Activated T-cell treated with anti-CD3 and anti-CD28 coated beads, Interleukin-2, amount 50 U/mL, for 48 hours (primary cell): ENCODE measurements at places on chromosomes 3 and 15.

DNA sequence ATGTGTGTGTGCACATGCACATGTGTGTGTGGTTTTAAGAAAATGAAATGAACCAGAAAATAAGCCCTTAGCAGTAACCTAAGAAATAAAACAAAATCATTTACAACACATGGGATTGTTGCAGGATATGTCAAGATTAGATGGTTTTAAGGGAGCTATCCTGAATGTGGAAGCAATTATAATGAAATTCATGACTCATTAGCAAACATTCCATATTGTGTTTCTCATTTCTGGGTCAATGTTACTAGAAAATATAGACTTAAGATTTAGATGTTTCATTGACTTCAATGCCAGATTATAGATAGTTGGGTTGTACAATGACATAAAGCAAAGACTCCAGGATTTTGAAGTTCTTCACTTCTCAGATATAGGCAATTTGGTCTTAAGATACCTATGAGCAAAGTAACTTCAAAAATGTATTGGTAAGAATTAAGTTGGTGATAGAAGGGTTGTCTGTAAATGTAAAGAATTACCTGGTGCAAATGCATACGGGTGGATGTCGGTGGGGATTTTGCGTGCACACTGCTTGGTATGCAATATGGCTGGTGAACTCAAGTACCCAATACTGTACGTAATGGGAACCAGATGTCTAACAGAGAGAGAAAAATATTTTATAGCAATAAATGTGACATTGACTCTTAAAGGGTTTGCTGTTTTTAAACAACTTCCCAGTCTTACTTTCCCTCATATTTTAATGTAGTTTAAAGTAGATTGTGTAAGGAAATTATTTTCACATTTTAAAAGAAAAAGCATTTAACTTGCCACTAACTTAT lies 53.9 kb upstream of the NR2F2 start:
- DNase-seq: no peak

- DNase-seq: no peak
These were observed 70.4 kb upstream of the C15orf39 start for GRCh38 chr15:75131269-75131643.

DNA sequence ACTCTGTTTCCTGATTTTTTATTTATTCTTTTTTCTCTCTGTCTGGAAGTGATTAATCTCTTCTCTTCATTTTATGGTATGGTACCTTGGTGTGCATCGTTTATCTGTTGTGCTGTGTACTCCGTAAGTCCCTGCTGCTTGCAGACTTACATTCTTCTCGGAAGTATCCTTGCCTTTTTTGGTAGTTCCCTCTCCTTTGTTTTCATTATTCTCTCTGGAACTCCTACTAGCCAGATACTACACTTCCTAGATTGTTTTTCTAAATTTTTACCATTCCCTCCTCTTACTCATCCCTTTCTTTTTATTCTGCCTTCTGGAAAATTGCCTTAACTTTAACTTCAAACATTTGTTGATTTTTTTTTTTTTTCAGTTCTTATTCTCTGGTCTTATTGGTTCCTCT lies 27.2 kb downstream of the PIK3CA start:
- DNase-seq: no peak

DNA sequence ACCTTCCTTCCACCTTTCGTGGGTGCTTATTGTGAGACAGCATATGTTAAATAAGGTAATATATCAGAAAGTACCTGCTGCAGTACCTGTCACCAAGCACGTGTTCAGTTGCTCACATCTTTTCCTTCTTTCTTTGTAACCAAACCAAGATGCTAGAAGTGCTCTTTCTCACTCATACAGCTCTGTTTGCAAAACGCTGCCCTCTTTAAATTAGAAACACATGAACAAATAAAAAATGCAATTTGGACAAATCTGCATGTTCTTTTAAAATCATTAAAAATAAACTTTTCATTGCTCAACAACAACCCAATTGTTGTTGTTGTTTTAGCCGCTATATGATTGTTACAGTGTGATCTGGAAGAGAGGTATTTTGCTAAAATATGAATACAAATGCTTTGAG lies 193.5 kb upstream of the ZBTB20 start:
- no peak for DNase-seq

GRCh38 chr3:138099417-138099816 lies 16.0 kb downstream of the DZIP1L start:
- no peak for DNase-seq
